ENCODE measurements at places on chromosomes 7 and 10.

- no peak for DNase-seq
Observed at GRCh38 chr10:26881600-26882331, 21.0 kb upstream of the ABI1 start.

DNA sequence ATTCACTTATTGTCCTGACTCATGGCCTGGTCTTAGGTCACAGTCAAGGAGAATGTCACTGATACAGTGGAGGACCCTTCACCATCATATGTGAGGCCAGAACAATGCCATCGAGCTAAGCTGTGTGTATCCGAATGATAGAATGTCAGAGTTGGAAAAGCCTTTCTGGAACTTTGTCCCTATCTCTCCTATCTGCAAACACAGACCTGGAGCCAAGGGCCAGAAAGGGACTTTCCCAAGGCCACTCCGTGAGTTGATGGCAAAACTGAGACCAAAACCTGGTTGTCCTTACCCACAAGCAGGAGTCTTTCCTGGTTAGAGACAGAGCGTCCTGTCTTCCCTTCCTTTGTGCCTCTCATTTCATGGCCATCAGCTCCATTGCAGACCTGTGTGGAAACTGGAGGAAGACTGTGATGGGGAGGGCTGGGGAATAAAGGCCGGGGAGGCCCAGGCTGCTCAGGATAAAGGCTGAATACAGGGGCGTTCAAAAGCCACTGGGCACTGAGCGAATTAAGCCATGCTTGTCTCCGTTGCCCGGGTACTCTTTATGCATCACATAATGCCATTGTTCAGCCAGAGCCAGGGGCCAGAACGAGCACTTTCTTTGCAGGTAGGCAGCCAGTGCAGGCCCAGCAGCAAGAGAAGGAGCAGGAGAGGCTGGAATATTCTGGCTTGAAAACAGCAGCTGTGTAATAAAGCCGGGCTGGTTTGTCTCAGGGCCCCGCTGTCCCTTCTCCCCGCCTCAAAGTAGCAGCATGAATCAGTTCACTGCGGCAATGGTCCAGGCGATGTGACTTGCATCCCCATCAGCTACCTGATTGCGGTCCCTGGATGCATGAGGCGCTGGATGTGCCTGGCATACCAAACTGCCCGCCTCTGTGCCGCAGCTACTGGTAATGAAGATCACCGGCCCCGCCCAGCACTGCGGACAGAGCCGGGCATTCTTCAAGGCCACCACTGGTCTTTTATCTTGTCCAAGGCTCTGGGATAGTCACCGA, 143.0 kb downstream of the RPS24 start:
- no peak for DNase-seq

- no peak for DNase-seq
Observed at GRCh38 chr7:98066934-98067507, 39.6 kb upstream of the LMTK2 start.

DNA sequence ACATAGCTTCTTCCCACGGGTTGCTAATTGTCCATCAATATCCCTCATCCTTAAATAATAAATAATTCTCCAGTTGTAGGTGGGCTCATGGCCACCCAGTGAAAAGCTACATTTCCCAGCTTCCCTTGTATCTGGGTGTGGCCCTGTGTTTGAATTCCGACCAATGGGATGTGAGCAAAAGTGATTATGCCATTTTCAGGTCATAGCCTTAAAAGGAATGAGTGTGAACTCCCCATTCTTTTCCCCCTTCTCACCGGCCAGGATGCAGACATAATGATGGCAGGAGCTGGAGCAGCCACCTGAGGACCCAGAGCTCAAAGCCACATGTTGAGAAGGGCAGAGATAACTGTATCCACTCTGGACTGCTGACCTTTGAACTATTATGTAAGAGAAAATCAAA, 30.3 kb upstream of the CALU start:
- DNase-seq: no peak

- no peak for DNase-seq
Observed at GRCh38 chr7:44104860-44105771, 971 bp downstream of the AEBP1 start.

- DNase-seq: no peak
Observed at GRCh38 chr7:139617074-139617473, 93.6 kb downstream of the CLEC2L start.

DNA sequence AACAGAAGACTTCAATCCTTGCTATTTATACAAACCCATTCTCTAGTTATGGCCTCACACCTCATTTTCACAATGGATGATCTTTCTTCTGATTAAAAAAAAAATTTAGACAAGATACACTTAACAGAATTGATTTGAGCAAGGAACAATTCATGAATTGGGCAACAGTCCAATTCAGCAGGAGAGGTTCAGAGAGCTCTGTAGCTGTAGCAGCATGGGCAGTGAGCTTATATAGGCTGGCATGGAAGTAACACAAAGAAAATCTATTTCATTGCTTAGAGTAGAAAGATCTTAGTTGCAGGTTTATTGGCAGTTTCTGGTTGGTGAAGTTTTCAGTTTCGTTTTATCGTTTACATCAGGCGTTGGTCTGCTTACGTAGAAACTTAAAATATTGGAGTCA, 23.0 kb upstream of the LRGUK start:
- no peak for DNase-seq

GRCh38 chr10:60298408-60299389, 91.0 kb downstream of the ANK3 start:
- no peak for DNase-seq

GRCh38 chr10:33482486-33482885, 148.0 kb upstream of the NRP1 start:
- DNase-seq: no peak

DNA sequence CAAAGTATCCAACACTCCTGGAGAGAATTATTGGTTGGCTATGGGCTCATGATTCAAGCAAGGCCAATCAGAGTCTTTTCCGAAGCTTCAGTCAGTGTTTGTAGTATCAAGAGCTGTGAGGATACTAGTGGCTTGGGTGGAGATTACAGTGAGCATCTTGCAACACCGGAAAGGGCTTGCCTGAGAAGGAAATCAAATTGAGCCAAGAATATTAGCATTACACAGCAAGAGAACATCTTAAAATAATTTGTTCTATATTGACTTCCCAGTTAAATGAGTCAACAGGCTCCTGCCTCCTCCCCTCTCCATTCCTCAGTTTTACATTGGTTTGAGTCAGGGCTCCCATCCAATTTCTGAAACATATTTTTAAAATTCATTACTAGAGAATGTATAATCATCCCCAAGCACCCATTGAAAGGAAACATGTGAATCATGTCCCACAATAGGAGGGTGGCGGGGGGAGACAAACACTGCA, 127.4 kb downstream of the ELAPOR2 start:
- DNase-seq: no peak

DNA sequence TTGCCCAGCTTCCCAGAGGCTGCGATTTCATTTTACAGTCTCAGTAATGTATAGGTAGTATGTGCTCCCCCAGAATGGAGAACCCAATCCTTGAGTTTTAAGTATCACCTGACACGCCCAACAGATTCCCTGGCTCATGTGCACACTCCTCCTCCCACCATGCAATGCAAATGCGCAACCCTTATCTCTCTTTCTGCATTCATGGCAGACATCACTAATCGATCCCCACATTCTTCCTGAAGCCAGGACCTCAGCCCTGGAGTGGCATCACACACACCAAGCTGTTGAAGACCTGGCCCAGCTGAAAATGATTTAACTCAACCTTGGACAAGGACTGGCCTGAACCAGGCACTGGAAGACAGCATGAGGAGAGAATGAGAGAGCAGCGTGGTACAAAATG, 68.4 kb downstream of the ZRANB1 start:
- DNase-seq: no peak

DNA sequence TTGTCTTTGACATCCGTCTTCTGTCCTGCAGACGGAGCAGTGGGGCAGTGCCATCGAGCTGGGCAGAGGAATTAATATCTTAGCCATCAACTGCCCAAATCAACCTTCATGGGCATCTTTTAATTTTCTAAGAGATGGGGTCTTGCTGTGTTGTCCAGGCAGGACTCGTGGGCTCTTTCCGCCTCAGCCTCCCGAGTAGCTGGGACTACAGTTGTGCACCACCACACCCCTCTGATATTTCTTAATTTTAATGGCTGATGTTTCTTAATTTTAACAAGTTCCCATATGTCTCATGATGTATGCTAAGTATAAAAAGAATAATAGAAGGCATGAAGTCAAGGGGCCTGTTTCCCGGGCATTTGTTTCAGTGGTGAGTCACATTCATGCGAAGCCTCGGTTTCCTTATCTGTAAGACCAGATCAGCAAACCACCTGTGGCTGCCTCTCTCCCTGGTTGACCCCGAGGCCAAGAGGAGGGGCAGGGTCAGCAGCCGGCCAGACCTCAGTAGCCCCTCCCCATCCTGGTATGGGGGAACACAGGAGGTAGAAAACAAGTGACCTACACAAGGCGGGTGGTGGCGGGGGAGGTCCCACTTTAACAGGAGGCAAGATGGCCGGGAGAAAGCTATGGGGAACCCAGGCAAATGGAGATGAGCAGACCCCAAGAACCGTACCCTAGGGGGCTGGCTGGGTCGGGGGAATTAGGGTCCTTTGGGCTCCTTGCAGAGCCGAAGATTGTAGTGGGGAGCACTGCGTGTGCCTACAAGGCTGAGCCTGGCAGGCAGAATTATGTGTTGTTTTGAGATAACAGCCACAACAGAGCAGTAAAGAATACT, 85.5 kb downstream of the CUX1 start:
- no peak for DNase-seq

- no peak for DNase-seq
Observed at GRCh38 chr10:100568912-100569311, 33.2 kb downstream of the HIF1AN start.

GRCh38 chr7:89133357-89133756, 337.8 kb upstream of the TEX47 start:
- DNase-seq: no peak

- no peak for DNase-seq
Observed at GRCh38 chr7:88322151-88322550, 15.5 kb upstream of the STEAP4 start.

DNA sequence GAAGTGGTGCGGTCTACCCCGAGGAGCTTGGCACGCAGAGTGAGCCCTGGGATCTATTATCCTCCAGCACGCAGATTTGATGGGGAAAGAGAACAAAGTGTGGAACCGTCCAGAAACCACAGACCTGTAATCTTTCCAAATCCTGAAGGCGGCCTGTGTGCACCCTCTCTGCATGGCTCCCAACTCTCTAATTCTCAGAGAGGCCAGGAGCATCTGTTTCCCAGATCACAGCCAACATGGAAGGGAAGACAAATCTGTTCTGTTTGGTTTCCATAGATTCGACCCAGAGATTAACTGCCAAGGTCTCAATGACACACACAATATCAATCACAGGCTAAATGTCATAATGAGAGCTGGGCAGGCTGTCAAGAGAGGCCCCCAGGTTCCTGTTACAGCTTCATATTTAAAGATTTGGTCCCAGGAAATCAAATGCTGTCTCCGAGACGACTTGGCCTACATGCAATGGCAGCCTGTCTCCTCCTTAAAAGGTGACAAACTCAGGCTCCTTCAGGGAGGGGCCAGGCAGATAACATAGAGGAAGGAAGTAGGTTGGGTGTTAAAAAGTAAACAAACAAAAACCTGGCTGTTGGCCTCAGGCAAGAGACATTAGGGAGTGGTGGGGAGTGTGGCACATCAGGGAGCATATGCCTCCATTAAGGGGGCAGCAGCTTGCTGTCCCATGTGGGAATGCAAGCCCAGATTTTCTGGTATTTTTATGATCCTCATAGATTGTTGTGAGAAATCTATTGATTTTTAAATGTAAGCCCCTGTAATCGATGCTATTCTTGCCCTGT, 48.8 kb upstream of the SAMD8 start:
- DNase-seq: no peak

DNA sequence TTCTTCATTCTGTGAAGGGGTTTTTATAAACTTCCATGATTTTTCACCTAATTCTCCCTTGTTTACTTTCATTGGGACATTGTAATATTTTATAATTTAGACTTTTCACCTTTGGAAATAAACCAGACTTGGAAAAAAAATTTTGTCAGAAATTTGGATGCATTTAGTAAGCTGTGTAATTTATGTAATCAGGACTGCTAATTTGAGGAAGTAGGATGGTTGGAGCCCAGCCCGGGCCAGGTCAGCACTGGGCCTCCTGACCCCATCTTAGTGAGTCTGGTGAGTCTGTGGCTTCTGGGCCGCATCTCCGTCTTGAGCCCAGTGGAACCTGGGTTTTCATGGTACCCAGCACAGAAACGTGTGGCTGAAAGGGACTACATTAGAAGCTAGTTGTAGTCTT, 27.6 kb upstream of the ZNF32 start:
- no peak for DNase-seq

All from cortex of kidney (tissue), 1 donor.